Tibial nerve (tissue), 4 donors: ENCODE measurements at places on chromosomes 6 and 20. TPM values are rescaled to one million over a fixed set of nuclear protein-coding genes. Genes with fewer than 3 reads are reported as not detected.

DNA sequence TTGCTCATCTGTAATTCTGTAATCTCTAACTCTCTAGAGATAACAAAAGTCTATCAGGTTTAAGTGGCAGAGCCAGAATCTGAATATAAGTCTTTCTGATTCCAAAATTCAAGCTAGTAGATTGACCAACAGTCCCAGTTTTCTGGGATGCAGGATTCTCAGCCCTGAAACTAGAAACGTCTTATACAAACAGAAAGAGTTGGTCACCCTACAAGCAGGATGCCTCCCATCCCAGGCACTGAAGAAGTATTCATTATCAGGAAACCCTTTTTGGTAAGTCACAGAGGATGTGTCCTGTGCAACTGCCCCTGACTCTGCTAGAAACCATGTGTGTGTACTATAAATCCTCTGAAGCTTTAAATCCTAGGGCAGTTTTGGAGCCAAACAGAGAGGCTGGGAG, 135.0 kb downstream of the CARMIL1 start:
- H3K27me3 ChIP-seq, result no peaks in the 10 kb centered on the region
- H3K4me3 ChIP-seq, result no peak overlapping the region
- H3K4me1 ChIP-seq, result peaks cover 6% of the 10 kb centered on the region
- H3K36me3 ChIP-seq, result no peaks in the 10 kb centered on the region
- H3K27ac ChIP-seq, result no peak overlapping the region

- peaks cover 52% of the 10 kb centered on the region for H3K27me3 ChIP-seq
- peaks cover 14% of the 10 kb centered on the region for H3K4me1 ChIP-seq
- no peak overlapping the region for H3K4me3 ChIP-seq
- DNase-seq, result no peak
Observed at GRCh38 chr6:28203201-28203600, 21.9 kb upstream of the ZSCAN9 start.

GRCh38 chr20:9995510-9996272, 39.1 kb upstream of the ANKEF1 start:
- no peaks in the 10 kb centered on the region for H3K4me1 ChIP-seq
- H3K4me3 ChIP-seq, result no peak overlapping the region
- DNase-seq, result no peak
- no peak overlapping the region for H3K27ac ChIP-seq
- H3K27me3 ChIP-seq, result no peaks in the 10 kb centered on the region

DNA sequence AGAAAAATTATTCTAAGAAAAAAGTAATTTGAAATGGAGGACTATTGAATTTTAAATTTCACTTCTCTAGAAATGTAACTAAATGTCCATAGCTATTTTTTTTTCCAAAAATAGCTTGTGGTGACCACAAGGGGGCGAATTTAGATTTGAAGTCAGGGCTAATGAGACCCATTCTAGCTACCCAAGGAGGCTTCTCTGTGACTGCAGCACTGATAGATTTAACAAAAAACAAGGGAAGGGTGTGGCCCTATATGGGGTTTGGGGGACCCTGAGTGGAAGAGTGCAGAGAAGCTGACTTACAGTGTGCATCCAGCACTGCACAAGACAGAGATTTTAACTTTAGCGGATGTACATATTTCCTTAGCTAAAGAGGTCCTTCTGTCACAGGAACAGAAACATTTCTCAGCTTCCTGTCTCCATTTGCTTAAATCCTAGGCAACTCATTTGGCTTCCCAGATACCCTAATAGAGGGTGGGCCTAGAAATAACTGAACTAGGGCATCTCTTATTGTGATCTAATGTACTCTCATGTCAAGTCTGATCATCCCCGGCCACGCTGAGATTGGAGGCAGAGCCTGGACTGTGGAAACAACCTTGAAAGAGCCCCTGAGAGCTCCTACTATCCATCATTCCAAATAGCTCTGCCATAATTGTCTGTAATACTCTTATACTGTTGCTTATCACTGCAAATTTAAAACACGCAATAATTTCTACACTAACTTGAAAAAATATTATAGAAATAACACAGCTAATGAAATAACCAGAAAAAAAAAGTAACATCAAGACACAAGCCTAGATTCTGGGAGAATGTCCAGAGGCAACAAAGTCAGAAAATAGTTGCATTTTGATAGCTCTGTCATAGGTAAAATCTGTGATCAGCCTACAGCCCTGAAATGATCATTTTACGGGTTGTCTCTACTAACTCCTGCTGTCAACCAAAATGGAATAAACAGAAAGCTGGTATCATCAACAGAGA, 93.6 kb downstream of the SNAP91 start:
- no peaks in the 10 kb centered on the region for H3K36me3 ChIP-seq
- H3K4me1 ChIP-seq, result no peaks in the 10 kb centered on the region
- H3K4me3 ChIP-seq, result no peak overlapping the region

DNA sequence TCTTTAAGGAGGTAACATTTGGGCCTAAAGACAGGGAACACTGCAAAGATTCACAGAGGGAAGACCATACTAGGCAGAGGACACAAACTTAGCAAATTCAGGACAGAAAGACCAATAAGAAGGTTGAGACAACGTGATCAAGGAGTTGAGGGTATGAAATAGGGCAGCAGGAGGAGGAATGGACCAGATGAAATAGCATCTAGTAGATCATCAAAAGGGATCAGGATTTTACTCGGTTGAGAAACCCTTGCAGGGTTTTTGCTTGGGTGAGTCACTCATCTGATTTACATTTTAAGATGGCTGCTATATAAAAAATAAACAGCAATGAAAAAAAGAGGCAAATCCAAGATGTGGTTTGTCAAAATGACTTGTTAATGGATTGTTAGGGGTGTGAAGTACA, 4.7 kb downstream of the BCLAF1 start:
- H3K4me3 ChIP-seq, result no peak overlapping the region
- no peak for DNase-seq
- peaks cover 60% of the 10 kb centered on the region for H3K4me1 ChIP-seq
- H3K36me3 ChIP-seq, result no peaks in the 10 kb centered on the region
- H3K27me3 ChIP-seq, result no peaks in the 10 kb centered on the region

DNA sequence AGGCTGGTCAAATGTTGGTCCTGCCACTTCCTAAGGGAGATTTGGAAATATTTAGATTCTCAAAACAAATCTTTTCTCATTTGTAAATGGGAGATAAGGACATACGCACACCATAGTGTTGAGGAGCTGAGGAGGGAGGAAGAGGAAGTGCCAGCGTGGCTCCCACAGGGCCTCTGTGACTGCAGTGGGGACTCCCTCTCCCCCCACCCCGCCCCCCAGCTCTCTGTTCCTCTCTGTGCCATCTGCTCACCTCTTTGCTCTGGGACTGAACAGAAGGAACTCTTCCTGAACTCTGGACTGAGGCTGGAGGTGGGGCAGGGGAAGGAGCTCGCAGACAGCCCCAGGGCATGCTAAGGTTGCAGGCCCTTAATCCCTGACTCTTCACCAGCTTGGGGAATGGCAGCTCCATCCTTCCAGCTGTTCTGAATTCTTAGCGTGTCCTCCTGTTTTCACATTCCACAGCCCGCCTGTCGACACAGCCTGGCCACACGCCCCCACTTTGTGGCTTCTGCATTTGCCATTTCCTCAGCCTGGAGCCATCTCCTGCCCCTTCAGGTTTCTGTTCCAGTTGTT, 11.4 kb downstream of the DDX27 start:
- no peaks in the 10 kb centered on the region for H3K4me1 ChIP-seq
- no peak for DNase-seq
- no peak overlapping the region for H3K27ac ChIP-seq
- no peaks in the 10 kb centered on the region for H3K27me3 ChIP-seq

GRCh38 chr6:31299947-31300346, 28.1 kb upstream of the HLA-C start:
- DNase-seq, result no peak
- no peaks in the 10 kb centered on the region for H3K27me3 ChIP-seq
- H3K4me3 ChIP-seq, result no peak overlapping the region
- H3K27ac ChIP-seq, result no peak overlapping the region

The TRIM15 gene
- not detected for total RNA-seq

The C6orf132 gene
- 1.8 TPM for total RNA-seq

The EFCAB8 gene
- not detected for total RNA-seq

The ZSCAN23 gene
- 1.5 TPM for total RNA-seq

The MAS1 gene
- not detected for total RNA-seq

The B3GALT4 gene
- total RNA-seq, result 30.4 TPM
